ENCODE measurements at places on chromosomes 2 and 18. TPM values are rescaled to one million over a fixed set of nuclear protein-coding genes. Genes with fewer than 3 reads are reported as not detected.

Gene CNTNAP5
- total RNA-seq: not detected

Gene LOXHD1
- 0.26 TPM for total RNA-seq

Gene PLCD4
- total RNA-seq: 0.54 TPM

Gene SMAD4
- total RNA-seq: 105 TPM

Gene RBM45
- 17.4 TPM for total RNA-seq

Gene VIL1
- not detected for total RNA-seq

Gene RAPGEF4
- 1.1 TPM for total RNA-seq

Gene MAP3K19
- total RNA-seq: not detected

Gene TRIM43
- total RNA-seq: not detected

Gene RGPD4
- total RNA-seq: 0.61 TPM

Gene PMAIP1
- 25.3 TPM for total RNA-seq

Gene CD302
- 0.47 TPM for total RNA-seq

Gene POTEJ
- not detected for total RNA-seq

Gene TSPYL6
- not detected for total RNA-seq

Gene KIF1A
- 2.3 TPM for total RNA-seq

Gene HOXD13
- total RNA-seq: not detected

Gene ARMC9
- total RNA-seq: 2.5 TPM

Gene TDRD15
- total RNA-seq: not detected

Gene RNF125
- 29.0 TPM for total RNA-seq

Gene CTDSP1
- 169 TPM for total RNA-seq

Gene HOXD12
- total RNA-seq: not detected

Gene WIPF1
- total RNA-seq: 480 TPM

Gene POTEI
- not detected for total RNA-seq

Gene AQP12B
- not detected for total RNA-seq

Gene CHRND
- not detected for total RNA-seq

Gene KCNS3
- total RNA-seq: not detected
